Omental fat pad (tissue), 4 donors: ENCODE measurements at places on chromosomes 5 and 9. TPM values are rescaled to one million over a fixed set of nuclear protein-coding genes. Genes with fewer than 3 reads are reported as not detected.

- no peak for DNase-seq
Measured at GRCh38 chr5:149262315-149262714, 9.3 kb upstream of the AFAP1L1 start.

- DNase-seq = no peak
Measured at GRCh38 chr5:141175933-141176332, 1.7 kb upstream of the PCDHB8 start.

- DNase-seq = peak; percentile 32
Measured at GRCh38 chr5:93532370-93532769, 48.6 kb downstream of the NR2F1-AS1 start.

GRCh38 chr5:126138281-126138931, 284.8 kb upstream of the GRAMD2B start:
- DNase-seq = no peak

Gene NR6A1
- total RNA-seq = 0.95 TPM

Gene ADRB2
- total RNA-seq = 20.5 TPM

Gene AJM1
- total RNA-seq = 0.74 TPM

GRCh38 chr9:27247756-27248155, 49.2 kb downstream of the EQTN start:
- no peak for DNase-seq

Gene TBCA
- 170 TPM for total RNA-seq

DNA sequence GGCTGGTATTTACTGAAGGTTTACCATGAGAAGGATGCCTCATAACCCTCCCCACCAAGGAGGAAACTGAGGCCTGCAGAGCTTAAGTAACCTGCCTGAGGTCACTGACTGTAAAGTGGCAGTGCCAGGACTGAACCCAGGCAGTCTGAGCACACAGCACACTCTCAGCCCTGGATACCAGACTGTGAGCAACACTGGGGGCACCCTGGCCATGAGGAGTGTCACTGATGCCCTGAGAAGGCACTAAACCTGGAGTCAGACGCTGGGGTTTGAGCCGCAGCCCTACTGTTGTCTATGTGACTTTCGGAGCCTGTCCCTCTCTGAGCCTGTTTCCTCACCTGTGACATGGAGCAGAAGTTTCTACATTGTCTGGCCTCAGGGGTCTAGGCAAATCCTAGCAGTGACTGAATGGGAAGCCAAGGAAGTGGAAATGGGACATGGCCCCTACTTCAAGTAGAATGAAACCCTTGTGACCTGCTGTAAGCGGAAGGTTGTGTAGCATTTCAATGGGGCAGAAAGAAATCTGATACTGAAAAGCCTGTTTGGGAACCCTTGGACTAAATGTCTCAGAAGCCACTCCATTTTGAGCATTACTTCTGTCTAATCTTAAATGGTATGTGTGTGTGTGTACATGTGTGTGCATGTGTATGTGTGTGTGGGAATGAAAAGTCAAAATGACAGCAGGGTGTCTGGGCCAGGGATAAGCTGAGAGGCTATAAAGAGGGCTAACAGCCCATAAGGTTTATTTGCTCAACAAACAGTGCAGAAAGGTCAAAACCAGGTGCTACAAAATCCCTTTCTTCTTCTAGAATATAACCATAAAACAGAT, 36.0 kb downstream of the B4GALT1 start:
- no peak for DNase-seq

Gene DEPDC1B
- 3.8 TPM for total RNA-seq

- DNase-seq = no peak
Measured at GRCh38 chr9:5879419-5880181, 11.1 kb upstream of the MLANA start.

DNA sequence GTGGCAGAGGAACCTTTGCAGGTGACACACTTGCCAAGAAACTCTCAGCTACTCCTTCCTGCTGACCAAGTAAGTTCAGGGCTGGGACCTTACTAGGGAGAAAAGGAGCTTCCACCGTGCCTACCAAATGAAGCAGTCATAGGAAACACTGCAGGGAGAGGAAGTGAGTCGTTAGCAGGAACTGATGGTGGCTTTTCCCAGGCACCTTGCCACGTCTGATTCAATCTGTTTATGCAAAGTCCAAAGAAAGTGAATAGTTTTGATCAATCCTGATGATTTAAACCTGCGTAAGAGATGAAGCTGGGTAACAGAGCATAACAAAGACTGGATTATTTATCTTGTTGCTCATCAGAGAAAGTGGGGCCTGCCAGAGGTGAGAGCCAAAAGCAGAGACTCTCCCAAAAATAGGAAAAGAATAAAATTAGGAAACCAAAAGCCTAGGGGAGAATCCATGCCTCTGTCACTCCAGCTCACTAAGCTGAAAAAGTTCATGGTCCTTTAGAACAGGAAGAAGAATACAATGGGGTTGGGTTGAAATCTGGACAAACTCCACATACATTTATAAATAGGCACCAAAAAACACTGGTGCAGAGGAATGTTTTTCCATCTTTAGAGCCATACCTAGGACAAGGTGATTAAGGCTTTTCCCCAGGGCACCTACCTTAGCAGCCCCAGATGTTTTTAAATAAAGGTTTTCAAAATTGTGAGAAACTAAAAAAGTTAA, 9.3 kb upstream of the PFDN1 start:
- no peak for DNase-seq

DNA sequence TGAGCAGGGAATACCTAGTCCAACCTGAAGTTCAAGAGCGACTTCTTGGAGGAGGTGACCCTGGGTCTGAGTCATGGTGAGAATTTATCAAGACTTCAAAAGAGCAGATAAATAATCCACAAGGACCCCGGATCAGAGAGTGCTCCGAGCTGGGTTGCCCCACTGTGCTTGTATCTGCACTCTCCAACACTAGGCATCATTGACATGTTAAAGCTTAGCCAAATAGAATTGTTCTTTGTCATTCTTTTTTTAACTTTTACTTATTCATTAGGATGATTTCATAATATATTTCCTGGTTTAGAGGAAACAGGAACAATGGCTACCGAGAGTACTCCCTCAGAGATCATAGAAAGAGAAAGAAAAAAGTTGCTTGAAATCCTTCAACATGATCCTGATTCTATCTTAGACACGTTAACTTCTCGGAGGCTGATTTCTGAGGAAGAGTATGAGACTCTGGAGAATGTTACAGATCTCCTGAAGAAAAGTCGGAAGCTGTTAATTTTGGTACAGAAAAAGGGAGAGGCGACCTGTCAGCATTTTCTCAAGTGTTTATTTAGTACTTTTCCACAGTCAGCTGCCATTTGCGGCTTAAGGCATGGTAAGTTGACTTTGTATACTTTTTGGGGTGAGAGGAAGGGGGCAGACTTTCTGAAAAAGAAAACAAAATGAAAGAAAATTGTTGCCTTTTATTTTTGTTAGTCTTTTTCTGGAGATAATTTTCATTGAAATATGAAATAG, at the start of gene CARD6:
Gene CARD6 (plus strand): TSS at position 300 of the 738 bp plus-strand sequence. CDS start 16 bp downstream, at position 316.
- no peak for DNase-seq
